ENCODE measurements at places on chromosomes 1 and 21.

DNA sequence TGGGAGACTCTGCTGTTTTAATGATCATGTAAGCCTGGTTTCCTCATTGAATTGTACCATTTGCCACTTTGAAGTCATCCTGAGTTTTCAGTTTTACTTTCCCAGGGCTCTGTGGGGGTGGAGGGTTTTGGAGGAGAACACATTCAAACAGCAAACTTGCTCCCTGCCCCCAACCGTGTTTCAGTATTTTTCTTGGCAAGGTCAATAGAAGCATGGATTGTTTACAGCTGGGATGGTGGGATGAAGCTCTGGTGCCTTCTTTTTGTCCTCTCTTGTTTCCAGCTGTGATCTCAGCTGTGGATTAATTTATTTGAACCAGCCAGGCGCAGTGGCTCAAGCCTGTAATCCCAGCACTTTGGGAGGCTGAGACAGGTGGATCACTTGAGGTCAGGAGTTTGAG lies 54.3 kb upstream of the SERBP1 start:
- no peaks in the 10 kb centered on the region for H3K4me1 ChIP-seq
- no peak overlapping the region for H3K27ac ChIP-seq

DNA sequence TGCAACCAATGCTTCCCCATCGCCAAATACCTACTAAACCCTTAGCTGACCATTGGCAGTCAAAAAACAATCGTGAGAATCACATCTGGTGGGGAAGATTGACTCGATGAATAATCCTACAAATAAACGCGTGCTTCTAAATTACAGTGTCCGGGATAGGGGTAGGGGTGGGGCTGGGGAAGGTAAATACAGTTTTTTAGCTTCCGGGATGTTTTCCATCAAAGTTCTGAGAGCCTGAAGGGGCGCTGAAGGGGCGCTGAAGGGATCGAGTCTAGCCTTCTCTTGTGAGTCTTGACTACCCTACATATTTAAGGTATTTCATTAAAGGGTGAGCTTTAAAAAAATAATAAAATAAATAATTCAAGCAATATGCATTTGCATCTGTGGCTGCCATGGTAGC lies 40.5 kb downstream of the RRAGC start:
- H3K36me3 ChIP-seq: no peaks in the 10 kb centered on the region
- DNase-seq: no peak
- 0 out of 2 replicates have a peak, but pooled peaks cover 9% of the 10 kb centered on the region for H3K4me1 ChIP-seq
- H3K4me3 ChIP-seq: no peak overlapping the region

GRCh38 chr1:190935925-190936324 lies 458.3 kb upstream of the BRINP3 start:
- no peaks in the 10 kb centered on the region for H3K36me3 ChIP-seq
- no peak for DNase-seq
- no peak overlapping the region for H3K4me3 ChIP-seq
- H3K27ac ChIP-seq: no peak overlapping the region
- H3K27me3 ChIP-seq: no peaks in the 10 kb centered on the region

- no peak overlapping the region for H3K27ac ChIP-seq
- no peaks in the 10 kb centered on the region for H3K36me3 ChIP-seq
- H3K4me3 ChIP-seq: no peak overlapping the region
- H3K27me3 ChIP-seq: no peaks in the 10 kb centered on the region
- no peak for DNase-seq
- no peaks in the 10 kb centered on the region for H3K4me1 ChIP-seq
Observed at GRCh38 chr1:110163591-110163990, 13.3 kb downstream of the SLC6A17 start.

GRCh38 chr1:58057826-58058225 lies 488.7 kb downstream of the OMA1 start:
- DNase-seq: no peak
- H3K4me1 ChIP-seq: no peaks in the 10 kb centered on the region

DNA sequence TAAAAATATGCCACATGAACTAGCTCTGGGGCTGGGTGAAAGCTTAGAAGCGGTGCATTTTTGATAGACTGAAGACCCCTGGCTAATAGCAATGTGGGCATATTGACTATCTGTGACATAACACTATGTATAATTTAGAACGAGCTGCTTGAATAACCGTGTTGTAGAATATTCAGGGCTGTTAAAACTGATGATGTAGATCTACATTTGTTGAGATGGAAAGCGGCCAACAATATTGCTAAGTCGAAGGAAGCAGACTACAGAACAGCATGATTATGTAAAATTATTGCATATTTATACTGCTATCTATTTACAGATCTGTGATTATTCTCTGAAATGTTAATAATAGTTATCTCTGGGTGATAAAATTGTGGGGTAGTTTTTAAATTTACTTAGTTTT lies 41.1 kb upstream of the BCL10 start:
- H3K36me3 ChIP-seq: no peaks in the 10 kb centered on the region
- no peaks in the 10 kb centered on the region for H3K27me3 ChIP-seq
- H3K4me1 ChIP-seq: no peaks in the 10 kb centered on the region

- no peak for DNase-seq
- peaks cover 2% of the 10 kb centered on the region for H3K4me1 ChIP-seq
- no peaks in the 10 kb centered on the region for H3K27me3 ChIP-seq
- H3K36me3 ChIP-seq: no peaks in the 10 kb centered on the region
- H3K27ac ChIP-seq: no peak overlapping the region
Observed at GRCh38 chr21:43944078-43944633, 68.0 kb upstream of the TRAPPC10 start.

DNA sequence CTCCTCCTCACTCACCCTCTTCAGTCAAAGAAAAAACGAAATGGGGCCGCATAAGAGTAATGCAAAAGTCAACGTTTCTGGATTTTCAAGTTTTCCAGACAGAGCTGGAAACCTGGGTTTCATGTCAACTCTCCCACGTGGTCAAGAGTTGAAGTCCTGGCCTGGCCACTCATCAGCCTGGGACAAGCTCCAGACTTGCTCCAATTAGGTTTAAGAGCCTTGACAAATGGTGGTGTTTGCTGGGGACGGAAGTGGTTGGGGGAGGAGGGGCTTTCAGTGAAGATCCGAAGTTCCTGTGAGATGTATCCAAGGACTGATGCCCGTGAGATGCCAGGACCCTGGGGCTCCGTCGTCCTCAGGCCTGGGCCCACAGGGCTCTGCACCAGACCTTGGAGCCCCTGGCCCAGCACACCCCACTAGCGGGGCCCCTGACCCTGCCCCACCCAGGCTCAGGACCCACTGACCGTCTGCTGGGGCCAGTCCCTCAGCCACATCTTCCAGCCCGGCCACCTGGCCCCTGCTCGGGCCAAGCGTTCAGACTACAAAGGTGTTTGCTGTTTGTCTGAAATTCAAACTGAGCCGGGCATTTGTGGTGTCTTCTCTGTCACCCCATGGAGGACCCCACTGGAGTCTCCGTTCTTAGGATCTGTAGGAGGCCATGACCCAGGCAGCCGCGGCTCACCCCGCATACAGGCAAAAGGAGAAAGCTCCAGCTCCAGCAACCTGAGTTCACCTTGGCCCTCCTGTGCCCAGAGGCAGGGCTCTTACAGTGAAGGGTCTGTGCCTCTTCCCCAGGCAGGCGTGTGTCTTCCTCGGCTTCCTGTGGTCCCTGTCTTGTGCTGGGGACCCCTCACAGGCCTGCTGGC lies 53.3 kb downstream of the SIK1 start:
- no peaks in the 10 kb centered on the region for H3K4me1 ChIP-seq
- no peak overlapping the region for H3K27ac ChIP-seq
- no peak for DNase-seq
- no peaks in the 10 kb centered on the region for H3K27me3 ChIP-seq

DNA sequence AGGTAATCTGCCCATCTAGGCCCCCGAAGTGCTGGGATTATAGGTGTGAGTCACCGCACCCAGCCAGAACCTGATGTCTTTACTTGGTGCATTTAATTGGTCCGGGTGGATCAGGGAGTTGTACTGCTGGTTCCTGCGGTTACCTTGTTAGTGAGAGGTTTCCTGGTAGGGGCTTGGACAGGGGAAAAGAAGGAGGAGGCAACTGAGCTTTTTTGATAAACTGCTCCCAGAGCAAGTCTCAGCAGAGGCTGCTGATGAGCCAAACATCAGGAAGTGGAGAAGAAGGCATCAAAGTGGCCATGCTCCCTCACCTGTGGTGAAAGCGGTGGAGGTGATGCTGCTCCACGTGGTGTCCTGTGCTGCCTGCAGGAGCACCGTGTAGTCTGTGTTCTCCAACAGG lies 161.5 kb upstream of the KIAA0040 start:
- H3K4me3 ChIP-seq: no peak overlapping the region
- H3K27me3 ChIP-seq: no peaks in the 10 kb centered on the region
- H3K36me3 ChIP-seq: no peaks in the 10 kb centered on the region
- no peak overlapping the region for H3K27ac ChIP-seq

DNA sequence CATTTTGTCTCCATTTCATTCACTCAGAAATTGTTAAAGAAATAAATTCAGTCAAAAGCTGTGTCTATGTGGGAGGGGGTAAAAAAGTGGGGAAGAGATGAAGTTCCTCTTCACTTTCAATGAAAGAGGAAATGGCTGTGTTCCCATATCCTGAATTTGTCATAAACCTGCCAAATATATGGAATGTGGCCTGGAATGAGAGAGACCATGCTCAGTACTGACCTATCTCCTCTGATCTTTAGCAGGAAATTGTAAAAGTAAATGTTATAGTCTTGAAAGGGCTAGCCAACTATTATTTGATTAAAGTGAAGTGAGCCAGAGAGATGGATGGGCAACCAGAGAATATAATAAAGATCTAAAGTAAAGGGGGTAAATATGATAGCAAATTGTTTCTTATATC lies 130.3 kb upstream of the C21orf91 start:
- no peaks in the 10 kb centered on the region for H3K27me3 ChIP-seq
- H3K36me3 ChIP-seq: no peaks in the 10 kb centered on the region
- DNase-seq: no peak

- H3K4me3 ChIP-seq: no peak overlapping the region
- no peaks in the 10 kb centered on the region for H3K27me3 ChIP-seq
- no peak for DNase-seq
- no peaks in the 10 kb centered on the region for H3K36me3 ChIP-seq
- H3K4me1 ChIP-seq: no peaks in the 10 kb centered on the region
- H3K27ac ChIP-seq: no peak overlapping the region
Observed at GRCh38 chr21:41055266-41055665, 112.7 kb upstream of the BACE2 start.

DNA sequence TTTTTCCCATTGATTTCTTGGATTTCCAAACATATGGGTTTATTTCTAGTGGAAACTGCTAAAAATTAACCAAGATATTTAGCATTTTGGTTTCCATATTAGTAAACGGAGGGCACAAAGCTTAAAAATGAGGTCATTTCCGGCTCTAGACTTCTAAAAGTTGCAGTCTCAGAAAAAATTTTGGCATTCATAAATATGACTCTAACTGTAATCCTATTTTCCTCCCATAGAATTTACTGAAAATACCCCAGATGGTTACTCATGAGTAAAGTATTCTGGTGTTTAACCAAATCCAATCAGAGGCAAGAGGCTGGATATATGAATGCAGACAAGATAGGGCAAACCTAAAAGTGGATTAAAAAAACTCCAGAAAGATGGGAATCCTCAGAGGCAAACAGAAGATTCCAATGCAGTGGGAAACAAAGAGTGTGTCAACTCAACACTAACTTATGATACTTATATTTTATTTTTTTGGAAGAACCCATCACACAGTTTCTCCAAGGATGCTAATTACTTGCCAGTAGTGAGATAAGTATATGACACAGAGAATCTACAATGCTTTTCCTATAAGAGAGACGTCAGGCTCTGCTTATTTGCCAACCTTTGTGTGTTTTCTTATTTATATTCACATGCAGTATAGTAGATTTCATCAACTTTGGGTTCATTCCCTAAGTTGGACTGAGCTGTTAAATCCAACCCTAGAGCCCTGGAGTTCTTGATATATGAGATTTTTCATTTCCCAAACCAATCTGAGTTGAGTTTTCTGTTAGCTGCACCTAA lies 90.1 kb upstream of the BCL10 start:
- no peak overlapping the region for H3K4me3 ChIP-seq
- no peak overlapping the region for H3K27ac ChIP-seq
- DNase-seq: no peak
- peaks cover 11% of the 10 kb centered on the region for H3K4me1 ChIP-seq

- no peak overlapping the region for H3K27ac ChIP-seq
- H3K4me3 ChIP-seq: no peak overlapping the region
- no peaks in the 10 kb centered on the region for H3K36me3 ChIP-seq
Observed at GRCh38 chr1:27153927-27154358, 982 bp downstream of the SLC9A1 start.

DNA sequence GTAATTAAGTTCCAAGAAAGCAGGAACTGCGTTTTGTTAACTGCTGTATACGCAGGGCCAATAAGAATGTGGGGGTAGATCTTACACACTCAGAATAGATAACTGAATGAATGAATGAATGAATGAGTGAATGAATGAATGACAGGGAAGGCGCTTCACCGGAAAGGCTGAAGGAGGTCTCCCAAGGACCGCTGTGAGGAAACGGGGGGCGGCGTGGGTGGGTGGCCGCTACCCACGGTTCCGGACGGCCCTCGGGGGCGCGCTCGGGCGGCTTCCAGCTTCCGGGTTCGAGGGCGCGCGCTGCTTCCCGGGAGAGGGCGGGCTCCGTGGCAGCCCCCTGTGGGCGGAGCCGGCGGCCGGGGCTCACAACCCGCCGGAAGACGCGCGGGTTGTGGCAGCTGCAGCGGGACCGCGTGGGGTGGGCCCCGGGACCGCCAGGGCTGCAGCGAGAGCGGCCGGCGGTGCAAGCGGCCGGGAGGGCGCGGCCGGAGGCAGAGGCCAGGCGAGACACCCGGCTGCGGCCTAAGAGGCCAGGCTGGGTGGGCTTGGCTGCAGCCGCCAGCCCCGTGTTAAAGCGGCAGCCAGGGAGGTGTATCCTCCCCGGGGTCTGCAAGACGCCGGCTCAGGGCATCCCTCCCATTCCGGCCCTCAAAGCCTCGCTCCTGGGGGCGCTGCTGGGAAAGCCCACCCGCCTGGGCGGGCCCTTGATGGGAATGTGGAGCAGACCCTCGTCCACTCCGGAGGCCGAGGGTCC lies at the start of gene ZFP69:
ZFP69 (plus strand) TSS at position 367 of the 754 bp plus-strand sequence. CDS start 2,072 bp downstream, outside the sequence.
- H3K27ac ChIP-seq: no peak within 1 kb of the TSS
- H3K36me3 ChIP-seq: no peaks in the 10 kb centered on the region
- DNase-seq: peak; percentile 73
- H3K4me1 ChIP-seq: 0 out of 2 replicates have a peak, but pooled peaks cover 6% of the 10 kb centered on the region
- no peaks in the 10 kb centered on the region for H3K27me3 ChIP-seq
- H3K4me3 ChIP-seq: peak within 1 kb of the TSS; percentile 95

DNA sequence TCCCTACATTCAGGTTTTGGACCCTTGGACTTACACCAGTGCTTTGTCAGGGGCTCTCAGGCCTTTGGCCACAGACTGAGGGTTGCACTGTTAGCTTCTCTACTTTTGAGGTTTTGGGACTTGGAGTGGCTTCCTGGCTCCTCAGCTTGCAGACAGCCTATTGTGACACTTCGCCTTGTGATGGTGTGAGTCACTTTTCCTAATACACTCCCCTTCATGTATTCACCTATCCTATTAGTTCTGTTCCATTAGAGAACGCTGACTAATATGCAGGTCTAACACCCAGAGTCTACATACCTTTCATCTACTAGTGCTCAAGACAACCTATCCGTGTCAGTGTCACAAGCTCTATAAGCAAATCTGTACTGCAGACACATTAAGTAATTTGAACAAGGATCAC lies 605.3 kb downstream of the KCNT2 start:
- no peaks in the 10 kb centered on the region for H3K36me3 ChIP-seq
- H3K27ac ChIP-seq: no peak overlapping the region
- no peaks in the 10 kb centered on the region for H3K27me3 ChIP-seq
- H3K4me3 ChIP-seq: no peak overlapping the region
- DNase-seq: no peak
- no peaks in the 10 kb centered on the region for H3K4me1 ChIP-seq

- DNase-seq: no peak
- no peak overlapping the region for H3K27ac ChIP-seq
- no peaks in the 10 kb centered on the region for H3K27me3 ChIP-seq
- H3K4me3 ChIP-seq: no peak overlapping the region
Observed at GRCh38 chr1:10007169-10007568, 10.1 kb downstream of the RBP7 start.
